ENCODE measurements at places on chromosomes 6 and 20.
A peak's percentile ranks its signal among the peaks of the same experiment; 100 is the strongest.

DNA sequence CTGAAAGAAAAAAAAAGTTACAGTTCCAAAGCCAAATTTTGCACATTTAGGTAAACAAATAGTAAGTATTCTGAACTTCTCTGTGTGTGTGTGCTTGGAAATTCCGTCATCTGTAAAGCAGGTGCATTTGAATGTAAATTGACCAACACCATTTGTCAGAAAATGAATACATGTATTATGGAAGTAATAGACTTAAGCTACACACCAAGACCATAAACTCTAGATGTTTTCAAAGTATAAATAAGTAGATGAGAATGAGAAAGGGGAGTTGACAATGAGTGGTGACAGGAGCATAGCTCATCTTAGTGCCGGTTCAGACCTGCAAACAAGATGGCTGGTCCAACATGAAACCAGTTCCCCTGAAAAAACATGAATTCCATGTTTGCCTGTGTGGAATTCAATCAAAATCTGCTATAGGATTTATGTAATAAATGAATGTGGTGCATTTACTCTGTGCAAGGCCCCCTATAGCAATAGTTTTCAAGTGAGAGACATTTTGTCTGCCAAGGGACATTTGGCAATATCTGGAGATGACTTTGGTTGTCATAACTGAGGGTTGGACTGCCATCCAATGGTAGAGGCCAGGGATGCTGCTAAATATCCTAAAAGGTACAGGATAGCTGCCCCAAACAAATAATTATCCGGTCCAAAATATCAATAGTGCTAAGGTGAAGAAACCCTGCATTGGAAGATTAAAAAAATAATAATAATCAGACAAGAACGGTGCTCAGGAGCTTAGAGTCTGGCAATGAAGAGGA, 11.0 kb upstream of the FILIP1 start:
- no peak overlapping the region for H3K27ac ChIP-seq
- H3K27me3 ChIP-seq = peaks cover 3% of the 10 kb centered on the region
- H3K4me1 ChIP-seq = peaks cover 9% of the 10 kb centered on the region
- no peak overlapping the region for H3K4me3 ChIP-seq
- peak; percentile 52 for DNase-seq

GRCh38 chr20:63309261-63310071, 16.5 kb downstream of the COL20A1 start:
- H3K4me1 ChIP-seq = no peaks in the 10 kb centered on the region
- DNase-seq = no peak
- no peak overlapping the region for H3K27ac ChIP-seq
- H3K27me3 ChIP-seq = peaks cover 6% of the 10 kb centered on the region
- H3K36me3 ChIP-seq = no peaks in the 10 kb centered on the region

DNA sequence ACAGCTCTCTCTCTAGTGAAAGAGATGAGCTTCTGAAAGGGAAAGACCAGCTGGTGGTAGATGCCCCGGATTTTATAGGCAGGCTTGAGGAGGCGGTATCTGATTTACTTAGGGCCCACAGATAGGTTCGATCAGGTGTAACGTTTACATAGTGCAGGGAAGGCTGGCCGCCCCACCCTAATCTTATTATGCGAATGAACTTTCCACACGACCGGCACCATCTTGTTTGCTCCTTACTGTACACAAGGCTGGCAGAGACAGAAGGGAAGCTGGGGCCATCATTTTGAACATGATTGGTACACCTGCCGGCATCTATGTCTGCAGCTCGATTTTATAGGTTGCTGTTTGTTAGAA, 212.0 kb upstream of the JARID2 start:
- no peak overlapping the region for H3K4me3 ChIP-seq
- H3K4me1 ChIP-seq = no peaks in the 10 kb centered on the region
- no peaks in the 10 kb centered on the region for H3K36me3 ChIP-seq
- H3K27ac ChIP-seq = no peak overlapping the region
- peaks cover 9% of the 10 kb centered on the region for H3K27me3 ChIP-seq
- DNase-seq = no peak

- H3K4me3 ChIP-seq = no peak overlapping the region
- H3K36me3 ChIP-seq = peaks cover 5% of the 10 kb centered on the region
- DNase-seq = peak; percentile 81
- peak overlapping the region; percentile 59 for H3K27ac ChIP-seq
- H3K4me1 ChIP-seq = peaks cover 73% of the 10 kb centered on the region
These were observed 29.7 kb downstream of the STK35 start for GRCh38 chr20:2131366-2131765.

- no peaks in the 10 kb centered on the region for H3K36me3 ChIP-seq
- H3K27ac ChIP-seq = no peak overlapping the region
- H3K27me3 ChIP-seq = no peaks in the 10 kb centered on the region
These were observed 59.8 kb upstream of the HSF2 start for GRCh38 chr6:122339661-122340060.

Measured in HFFc6 (cell line).